NCI-H1930 (cell line): ENCODE measurements at places on chromosomes 5 and 9.

- peak; percentile 29 for DNase-seq
Measured at GRCh38 chr5:1718669-1719068, 81.0 kb downstream of the MRPL36 start.

DNA sequence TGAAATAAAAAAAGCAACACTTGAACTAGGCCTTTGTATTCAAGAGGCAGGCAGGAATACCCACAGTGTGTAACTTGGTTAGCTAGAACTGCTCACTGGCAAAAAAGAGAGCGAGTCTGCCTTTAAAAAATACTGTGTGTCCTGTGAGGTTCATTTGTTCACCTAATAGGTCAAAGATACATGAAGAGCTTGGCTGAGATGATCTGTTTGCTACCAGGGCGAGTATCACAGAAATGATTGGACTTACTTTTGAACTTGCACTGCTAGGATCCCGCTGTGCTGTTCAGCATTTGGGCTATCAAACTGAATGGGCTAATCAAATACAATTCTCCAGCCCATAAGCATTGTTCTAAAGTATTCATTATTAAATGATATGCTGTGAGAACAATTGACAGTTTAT, 229.1 kb downstream of the NFIB start:
- no peak for DNase-seq

DNA sequence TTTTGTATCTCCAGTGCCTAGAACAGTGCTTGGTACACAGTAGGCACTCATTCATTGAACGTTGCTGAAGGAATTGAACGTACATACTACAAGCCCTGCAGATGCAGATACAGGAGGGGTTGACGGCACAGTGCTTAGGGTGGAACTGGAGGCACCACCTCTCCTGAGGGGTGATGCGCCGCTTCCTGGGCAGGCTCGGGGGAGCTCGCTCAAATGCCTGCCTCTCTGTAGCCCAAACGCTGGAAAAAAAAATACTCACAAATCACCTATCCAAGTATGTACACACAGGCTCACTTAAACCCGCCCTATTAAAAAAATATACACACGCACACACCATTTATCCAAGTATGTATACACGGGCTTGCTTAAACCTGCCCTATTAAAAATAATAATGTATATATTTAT, 536 bp upstream of the COMMD10 start:
- no peak for DNase-seq

DNA sequence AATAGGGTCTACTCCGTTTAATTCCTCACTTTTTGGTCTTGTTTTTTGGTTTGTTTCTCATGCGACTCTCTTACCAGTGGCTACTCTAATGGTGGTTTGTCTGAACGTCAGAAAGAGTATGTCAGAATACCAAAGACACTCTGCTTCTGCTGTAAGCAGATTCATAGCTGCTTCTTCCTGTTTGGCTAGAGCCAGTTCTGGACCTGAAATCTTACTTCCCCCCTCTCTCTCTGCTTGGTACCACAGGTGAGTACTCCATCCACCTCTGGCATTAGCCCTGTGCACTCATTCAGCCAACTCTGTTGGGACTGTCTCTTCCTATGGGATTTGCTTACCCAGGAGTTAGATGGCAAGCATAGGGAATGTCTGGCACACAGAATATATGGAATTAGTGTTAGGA, 6.6 kb downstream of the ZCCHC7 start:
- no peak for DNase-seq

GRCh38 chr5:67221487-67222242, 25.1 kb upstream of the CD180 start:
- DNase-seq = no peak

GRCh38 chr5:31972558-31972957, 201.6 kb downstream of the GOLPH3 start:
- DNase-seq = no peak

- no peak for DNase-seq
Measured at GRCh38 chr5:127957183-127957582, 126.4 kb upstream of the SLC12A2 start.

- DNase-seq = no peak
Measured at GRCh38 chr5:81853030-81853357, 102.1 kb upstream of the SSBP2 start.

DNA sequence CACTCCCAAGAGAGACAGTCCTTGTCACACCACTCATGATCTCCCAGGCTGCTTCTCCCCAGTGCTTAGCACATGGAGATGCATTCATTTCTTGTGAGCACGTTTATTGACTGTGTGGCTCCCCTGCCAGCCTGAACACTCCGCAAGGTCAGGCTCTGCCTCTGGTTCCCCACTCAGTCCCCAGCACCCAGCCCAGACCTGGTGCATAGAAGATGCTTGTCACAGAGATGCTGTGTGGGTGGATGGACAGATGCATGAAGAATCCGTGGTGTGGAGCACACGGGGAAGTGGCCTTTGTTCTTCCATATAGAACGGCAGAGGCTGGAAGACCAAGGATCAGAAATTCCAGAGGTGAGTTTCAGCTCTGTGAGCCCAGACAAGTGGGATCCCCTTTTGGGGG, 13.8 kb upstream of the CRB2 start:
- DNase-seq = no peak

DNA sequence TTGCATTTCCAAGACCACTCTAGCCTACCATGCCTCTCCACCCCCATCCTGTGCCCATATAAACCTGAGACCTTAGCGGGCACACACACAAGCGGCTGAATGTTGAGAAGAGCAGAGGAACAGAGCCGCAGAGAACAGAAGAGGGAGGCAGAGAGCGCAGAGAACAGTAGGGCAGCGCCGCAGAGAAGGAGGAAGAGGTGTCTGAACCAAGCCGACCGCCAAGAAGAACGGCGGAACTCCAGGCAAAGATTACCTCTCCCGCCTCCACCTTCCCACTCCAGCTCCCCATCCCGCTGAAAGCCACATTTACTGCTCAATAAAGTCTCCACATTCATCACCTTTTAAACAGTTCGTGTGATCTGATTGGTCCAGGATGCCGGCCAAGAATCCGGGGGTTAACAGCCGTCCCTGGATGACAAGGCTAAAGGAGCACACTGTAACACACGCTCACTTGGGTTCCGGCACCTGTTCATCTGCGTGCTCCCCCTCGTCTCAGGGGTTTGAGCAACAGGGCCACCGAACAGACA, 33.2 kb downstream of the GRIN3A start:
- DNase-seq = no peak

DNA sequence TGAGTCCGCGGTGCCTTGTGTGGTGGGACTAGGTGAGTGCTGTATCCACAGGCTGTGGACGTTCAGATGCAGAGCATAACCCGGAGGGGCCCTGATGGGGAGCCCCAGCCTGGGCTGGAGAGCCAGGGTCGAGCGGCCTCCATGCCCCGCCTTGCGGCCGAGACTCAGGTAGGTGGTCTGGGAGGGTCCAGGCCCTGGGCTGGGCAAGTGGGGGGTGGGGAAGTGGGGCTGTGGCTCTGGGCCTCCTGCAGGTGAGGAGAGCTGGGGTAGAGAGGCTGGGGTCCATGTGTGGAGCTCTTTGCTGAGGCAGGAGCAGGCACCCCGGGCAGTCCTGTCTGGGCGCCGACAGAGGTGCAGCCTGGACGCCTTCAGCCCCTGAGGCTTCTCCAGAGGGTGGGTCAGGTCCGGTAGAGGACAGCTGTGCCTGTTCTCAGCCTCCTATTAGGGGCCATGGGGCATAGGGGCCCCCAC, 241.1 kb downstream of the CACNA1B start:
- no peak for DNase-seq

DNA sequence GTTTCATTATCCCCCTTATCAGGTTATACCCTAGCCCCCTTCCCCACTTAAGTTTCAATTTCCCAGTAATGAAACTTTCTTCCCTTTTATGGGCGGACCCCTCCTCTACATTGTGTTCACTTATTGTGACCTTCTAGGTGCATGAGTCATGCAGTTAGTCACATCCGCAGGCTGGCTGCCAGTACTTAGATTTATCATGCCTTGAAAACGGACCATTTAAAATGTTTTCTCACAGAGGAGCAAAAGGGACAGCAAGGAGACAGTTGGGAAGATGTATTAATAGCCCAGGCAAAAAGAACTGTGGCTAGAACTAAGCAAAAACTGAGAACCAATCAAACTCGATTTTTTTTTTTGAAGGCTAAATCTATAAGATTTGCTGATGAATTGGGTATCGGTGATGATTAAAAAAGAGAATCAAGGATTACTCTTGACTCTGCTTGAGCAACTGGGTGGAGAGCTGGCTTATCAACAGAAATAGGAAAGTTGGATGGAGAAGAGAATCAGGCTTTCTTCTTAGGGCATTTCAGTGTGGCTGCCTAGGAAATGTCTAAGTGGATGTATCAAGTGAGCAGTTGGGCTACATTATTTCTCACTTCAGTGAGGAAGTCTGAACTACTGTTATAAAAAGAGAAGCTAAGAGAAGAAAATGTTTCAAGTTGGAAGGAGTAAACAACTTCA, 615.0 kb downstream of the HINT1 start:
- DNase-seq = no peak

GRCh38 chr9:82148426-82148810, 159.8 kb downstream of the SPATA31D1 start:
- DNase-seq = no peak

DNA sequence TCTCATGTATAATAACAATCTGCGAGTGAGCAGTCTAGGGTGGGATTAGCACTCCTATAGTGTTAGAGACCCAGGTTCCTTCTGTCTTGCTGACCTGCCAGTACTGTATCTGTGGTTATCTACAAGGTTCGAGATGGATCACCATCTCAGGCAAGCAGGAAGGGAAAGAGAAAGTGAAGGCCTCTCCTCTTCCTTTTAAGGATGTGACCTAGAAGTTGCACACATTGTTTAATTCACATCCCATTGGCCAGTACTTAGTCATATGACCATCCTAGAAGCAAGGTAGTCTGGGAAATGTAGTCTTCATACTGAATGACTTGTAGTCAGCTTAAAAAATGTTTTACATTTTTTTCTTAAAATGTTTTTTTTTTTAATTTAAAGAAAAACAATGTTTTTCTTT, 168.6 kb downstream of the CARTPT start:
- no peak for DNase-seq

DNA sequence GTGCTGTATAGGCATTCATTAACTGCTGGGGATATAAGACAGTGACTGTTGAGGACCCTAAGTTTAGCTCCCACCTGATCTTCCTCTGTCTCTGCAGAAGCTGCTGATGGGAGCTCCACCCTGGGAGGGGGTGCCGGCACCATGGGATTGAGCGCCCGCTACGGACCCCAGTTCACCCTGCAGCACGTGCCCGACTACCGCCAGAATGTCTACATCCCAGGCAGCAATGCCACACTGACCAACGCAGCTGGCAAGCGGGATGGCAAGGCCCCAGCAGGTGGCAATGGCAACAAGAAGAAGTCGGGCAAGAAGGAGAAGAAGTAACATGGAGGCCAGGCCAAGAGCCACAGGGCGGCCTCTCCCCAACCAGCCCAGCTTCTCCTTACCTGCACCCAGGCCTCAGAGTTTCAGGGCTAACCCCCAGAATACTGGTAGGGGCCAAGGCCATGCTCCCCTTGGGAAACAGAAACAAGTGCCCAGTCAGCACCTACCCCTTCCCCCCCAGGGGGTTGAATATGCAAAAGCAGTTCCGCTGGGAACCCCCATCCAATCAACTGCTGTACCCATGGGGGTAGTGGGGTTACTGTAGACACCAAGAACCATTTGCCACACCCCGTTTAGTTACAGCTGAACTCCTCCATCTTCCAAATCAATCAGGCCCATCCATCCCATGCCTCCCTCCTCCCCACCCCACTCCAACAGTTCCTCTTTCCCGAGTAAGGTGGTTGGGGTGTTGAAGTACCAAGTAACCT, 22.1 kb downstream of the PCDHGC5 start:
- no peak for DNase-seq

DNA sequence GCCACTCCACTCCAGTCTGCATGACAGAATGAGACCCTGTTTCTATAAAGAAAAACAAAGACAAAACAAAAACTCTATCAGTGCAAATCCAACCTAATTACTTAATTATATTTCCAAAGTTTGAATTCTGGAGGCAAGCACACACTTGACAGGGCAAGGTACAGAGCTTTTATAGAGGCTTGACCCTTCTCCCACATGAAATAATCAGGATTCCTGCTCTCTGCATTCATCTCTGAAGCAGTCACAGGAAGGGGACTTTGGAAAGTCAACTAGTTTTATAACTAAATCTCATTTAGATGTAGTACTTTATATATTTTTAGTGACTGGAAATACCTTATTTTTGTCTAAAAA, 91.9 kb upstream of the CHD1 start:
- DNase-seq = no peak

DNA sequence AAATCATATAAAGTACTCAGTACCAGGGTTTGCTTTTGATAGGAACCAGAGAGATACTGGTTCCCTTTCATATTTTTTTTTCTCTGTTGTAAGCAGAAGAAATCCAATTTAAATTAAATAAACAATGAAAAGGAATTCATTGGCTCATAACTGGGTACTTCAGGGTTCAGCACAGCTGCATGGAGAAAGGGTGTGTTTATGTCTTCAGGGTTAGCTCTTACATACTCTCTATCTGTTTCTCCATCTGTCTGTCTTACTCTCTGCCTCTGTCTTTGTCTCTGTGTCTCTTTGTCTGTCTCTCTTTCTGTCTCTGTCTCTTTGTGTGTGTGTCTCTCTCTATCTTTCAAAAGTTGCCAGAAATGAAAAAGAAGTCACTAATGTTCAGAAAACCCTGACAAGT, 345.9 kb downstream of the MSX2 start:
- DNase-seq = no peak

DNA sequence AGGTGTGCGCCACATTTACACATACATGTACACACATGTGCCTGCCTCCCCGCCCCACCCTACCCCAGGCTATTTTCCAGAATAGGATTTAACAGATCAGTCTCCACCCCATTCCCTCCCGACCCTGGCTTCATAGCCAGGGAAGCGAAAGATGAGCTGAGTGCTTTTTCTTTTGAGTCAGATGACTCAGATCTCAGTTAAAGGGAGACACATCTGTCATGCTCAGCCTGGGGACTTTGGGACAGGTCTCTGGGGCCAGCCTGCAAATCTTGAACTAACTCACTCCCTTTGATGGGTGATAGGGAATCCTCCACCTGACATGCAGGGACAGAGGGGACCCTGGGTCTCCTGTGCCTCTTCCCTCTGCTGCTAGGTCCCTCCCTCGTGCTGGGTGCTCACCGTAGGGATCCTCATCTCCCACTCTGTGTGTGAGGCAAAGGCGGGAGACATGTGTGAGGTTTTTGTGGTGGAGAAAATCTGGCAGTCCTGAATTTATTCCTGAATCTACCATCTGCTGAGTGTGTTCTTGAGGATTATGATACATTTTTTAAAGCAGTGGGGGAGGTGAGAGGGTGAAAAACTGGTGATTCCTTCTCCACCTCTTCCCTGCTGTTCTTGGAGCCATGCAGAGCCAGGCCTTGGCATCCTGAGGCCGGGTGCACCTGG, 37.7 kb downstream of the NEUROG1 start:
- DNase-seq = no peak

GRCh38 chr5:65030056-65030455, 261.3 kb downstream of the CWC27 start:
- no peak for DNase-seq

- no peak for DNase-seq
Measured at GRCh38 chr5:135437796-135438560, 9.2 kb downstream of the DCANP1 start.

- no peak for DNase-seq
Measured at GRCh38 chr5:151868451-151868850, 56.2 kb downstream of the GLRA1 start.
